ENCODE measurements at places on chromosomes 3 and 15. TPM values are rescaled to one million over a fixed set of nuclear protein-coding genes. Genes with fewer than 3 reads are reported as not detected.

Gene POC1A
- polyA plus RNA-seq = 7.9 TPM

DNA sequence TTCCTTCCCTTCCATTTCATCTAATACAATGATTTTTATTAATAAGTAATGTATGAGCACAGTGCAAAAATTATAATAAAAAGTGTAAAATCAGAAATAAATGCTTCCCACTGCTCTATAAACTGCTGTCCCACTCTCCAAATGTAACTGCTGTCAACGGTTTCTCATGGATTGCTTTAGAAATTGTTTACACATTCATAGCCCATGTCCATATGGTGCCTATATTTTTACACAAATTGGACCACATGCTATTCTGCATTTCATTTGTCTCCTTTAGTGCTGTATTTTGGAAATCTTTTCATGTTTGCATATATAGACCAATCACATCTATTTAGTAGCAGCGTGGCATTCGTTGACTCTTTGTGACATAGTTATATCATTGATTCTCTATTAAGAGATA, 164.7 kb upstream of the SLCO3A1 start:
- no peak for DNase-seq

Gene PCYT1A
- 44.6 TPM for polyA plus RNA-seq

DNA sequence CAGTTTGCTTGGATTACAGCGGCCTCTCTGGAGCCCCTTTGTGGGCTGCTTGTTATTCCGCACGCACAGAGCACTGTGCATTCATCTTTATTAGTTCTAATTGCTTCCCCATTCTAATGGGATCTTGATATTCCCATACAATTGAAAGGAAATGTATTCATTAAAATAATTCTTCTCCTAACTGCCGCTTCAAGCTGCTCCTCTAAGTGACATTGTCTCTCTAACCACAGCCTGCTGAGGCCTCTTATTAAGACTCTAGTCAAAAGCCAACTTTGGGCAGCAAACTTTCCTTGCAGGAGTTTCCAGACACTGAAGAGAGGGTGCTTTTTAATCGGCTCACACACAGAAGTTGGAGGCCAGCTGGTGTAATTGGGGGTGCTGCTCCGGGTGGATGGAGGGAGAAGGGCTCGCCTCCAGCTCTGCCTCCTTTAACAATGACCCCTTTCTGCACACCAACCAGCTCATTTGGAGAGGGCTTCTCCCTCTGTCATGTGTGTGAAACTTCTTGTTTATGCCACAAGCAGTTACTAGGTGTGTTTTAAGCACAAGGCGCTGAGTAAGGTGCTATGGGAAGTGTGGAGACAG, 5.6 kb upstream of the MAGEF1 start:
- no peak for DNase-seq
